ENCODE measurements at places on chromosomes 4 and X.

DNA sequence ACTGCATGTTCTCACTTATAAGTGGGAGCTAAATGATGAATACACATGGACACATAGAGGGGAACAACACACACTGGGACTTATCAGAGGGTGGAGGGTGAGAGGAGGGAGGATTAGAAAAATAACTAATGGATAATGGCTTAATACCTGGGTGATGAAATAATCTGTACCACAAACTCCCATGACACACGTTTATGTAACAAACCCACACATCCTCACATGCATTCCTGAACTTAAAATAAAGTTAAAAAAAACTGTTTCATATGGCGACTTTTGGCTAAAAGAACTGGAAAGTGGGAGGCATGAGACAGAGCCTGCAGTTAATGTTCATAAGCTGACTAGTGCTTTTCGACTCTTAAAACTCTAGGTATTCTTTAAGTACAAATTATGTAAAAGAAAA, 98.9 kb upstream of the NPFFR2 start:
- no peak for DNase-seq

- DNase-seq, result no peak
These were observed 51.2 kb upstream of the PGRMC2 start for GRCh38 chr4:128338634-128339355.

GRCh38 chrX:30278365-30278764, 30.8 kb downstream of the NR0B1 start:
- no peak for DNase-seq

DNA sequence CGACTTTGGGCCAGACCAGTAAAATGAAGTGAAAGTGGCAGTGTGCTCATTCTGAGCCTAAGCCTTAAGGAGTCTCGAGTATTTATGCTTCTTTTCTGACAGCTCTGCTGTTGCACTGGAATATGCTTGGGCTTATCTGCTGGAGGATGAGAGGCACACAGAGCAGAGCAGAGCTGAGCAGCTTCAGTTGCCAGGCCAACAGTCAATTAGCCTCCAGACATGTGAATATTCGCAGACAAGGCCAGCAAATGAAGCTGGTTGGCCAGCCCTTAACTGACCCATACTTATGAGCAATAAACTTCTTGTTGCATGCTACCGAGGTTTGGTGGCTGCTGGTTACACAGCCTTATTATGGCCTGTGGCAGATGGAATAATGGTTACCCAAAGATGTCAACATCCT, 203.0 kb upstream of the GEMIN8 start:
- no peak for DNase-seq

DNA sequence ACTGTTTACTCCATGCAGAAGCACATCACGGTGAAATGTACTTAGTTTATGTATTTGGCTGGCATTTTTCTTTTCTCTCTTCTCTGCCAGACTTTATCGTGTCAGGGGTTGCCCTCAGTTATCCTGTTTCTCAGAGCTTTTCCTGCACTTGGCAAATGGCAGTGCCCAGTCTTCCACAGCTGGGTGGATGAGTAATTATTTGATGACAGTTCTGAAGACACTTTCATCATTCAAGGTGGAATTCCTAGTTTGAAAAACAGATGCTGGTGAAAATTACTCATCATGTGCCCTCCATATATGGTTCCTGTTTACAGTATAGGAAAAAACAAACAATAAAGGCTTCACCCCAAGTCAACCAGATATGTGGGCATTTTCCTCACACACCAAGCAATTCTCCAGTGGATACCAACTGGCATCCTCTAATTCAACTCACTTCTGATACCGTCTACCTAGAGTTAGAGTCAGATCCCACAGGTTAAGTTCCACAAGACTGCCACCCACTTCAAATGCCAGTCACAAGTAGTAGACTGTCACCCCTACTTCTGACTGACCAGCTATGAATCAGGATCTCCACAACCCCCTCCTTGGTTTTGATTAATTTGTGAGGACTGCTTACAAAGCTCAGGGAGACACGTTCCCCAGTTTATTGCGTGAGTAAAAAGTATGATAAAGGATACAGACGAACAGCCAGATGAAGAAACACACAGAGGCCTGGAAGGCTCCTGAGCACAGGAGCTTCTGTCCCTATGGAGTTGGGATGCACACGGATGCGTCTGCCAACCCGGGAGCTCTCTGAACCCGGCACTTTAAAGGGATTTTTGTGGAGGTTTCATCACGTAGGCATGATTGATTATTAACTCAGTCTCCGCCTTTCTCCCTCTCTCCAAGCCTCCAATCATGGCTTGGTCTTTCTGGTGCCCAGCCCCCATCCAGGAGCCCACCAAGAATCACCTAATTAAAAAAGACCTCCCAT, 72.9 kb downstream of the CLDN34 start:
- no peak for DNase-seq
